ENCODE measurements at places on chromosomes 2 and 18. TPM values are rescaled to one million over a fixed set of nuclear protein-coding genes. Genes with fewer than 3 reads are reported as not detected.

The UBR3 gene
- 20.6 TPM for total RNA-seq

The DNAJC27 gene
- 2.9 TPM for total RNA-seq

The TMEM163 gene
- not detected for total RNA-seq

The FOXI3 gene
- total RNA-seq: not detected

The PID1 gene
- 37.6 TPM for total RNA-seq

The LGALSL gene
- total RNA-seq: 5.7 TPM

The FIGN gene
- total RNA-seq: 0.94 TPM

The C2orf92 gene
- 0.93 TPM for total RNA-seq

The TRIM54 gene
- total RNA-seq: not detected

The RNF152 gene
- total RNA-seq: 2.3 TPM

The UGT1A8 gene
- total RNA-seq: not detected

Data from cardiac ventricle fibroblast (primary cell).